ENCODE measurements at places on chromosomes 4 and X.

DNA sequence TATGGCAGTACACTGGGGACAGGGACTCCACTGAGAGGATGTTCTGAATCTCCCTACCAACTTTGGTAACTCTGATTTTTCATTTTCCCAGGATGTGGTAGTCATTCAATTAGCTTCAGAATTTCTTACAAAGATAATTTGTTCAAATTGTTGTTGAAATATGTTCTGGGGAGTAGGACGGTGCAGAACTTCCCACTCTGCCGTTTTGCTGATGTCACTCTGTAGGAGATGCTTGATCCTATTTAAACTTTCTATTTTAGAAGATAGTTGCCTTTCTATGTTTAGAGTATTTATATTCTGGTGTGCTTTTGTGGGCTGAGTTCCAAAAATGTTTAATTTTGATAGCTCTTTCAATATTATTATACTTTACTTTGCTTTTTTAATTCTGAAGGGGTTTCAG, 55.2 kb downstream of the ADAM29 start:
- DNase-seq = no peak

GRCh38 chrX:138191998-138192397, 519.5 kb downstream of the FGF13 start:
- DNase-seq = peak; percentile 33

- no peak for DNase-seq
Observed at GRCh38 chrX:151859481-151859880, 53.2 kb upstream of the MAGEA4 start.

DNA sequence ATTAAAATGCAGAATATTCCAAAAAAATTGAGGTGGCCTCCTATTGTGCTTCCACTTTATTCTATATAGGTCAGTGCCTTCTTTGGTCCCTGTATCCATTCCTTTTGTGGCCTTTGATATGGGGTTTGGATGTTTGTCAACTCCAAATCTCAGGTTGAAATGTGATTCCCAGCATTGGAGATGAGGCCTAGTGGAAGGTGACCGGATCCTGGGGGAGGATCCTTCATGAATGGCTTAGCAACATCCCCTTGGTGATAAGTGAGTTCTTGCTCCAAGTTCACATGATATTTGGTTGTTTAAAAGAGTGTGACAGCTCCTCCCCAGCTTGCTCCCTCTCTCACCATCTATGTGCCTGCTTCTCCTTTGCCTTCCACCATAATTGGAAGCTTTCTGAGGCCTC, 380.6 kb downstream of the INPP4B start:
- no peak for DNase-seq

DNA sequence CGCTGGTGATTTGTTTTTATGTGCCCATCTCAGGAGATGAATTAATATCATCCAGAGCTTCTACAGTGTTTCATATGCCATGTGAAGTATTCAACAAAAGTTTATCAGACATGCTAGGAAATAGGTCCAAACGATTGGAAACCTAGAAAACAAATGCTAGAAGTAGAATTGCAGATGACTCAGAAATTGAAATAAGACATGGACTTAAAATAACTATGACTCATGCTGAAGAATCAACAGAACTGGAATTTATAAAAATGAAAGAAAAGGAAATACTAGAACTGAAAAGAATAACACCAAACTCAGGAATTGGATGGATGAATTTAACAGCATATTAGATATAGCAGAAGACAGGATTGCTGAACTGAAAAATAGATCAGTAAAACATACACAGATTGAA, 172.7 kb upstream of the GIMD1 start:
- DNase-seq = no peak

- DNase-seq = peak; percentile 31
Observed at GRCh38 chr4:145216535-145216934, 36.1 kb upstream of the OTUD4 start.

GRCh38 chr4:2261110-2261852, 628 bp downstream of the MXD4 start:
- peak; percentile 20 for DNase-seq

- DNase-seq = peak; percentile 85
Observed at GRCh38 chr4:143336781-143337599, at the start of gene GAB1. Gene GAB1 (plus strand): TSS chr4:143336876. CDS start chr4:143337189, 313 bp downstream.

DNA sequence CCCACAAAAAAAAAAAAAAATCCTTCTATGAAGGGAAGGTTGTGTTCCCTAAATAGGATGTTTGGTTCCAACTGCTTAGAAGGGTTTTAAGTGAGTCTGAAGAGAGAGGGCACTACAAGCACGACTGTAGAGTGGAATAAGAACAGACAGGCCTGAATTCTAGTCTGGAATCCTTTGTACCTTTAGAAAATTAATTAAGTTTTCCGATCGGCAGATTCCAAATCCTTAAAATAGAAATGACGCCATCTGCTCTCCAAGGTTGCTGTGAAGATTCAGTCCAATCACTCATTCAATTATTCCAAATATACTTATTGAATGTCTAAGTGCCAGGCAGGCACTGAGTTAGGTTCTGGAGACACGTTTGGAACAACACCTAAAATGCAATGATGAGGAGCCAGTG, 3.8 kb downstream of the HS3ST1 start:
- no peak for DNase-seq

Data from Kasumi-1 (cell line).